ENCODE measurements at places on chromosomes 6 and 20.
A peak's percentile ranks its signal among the peaks of the same experiment; 100 is the strongest.

DNA sequence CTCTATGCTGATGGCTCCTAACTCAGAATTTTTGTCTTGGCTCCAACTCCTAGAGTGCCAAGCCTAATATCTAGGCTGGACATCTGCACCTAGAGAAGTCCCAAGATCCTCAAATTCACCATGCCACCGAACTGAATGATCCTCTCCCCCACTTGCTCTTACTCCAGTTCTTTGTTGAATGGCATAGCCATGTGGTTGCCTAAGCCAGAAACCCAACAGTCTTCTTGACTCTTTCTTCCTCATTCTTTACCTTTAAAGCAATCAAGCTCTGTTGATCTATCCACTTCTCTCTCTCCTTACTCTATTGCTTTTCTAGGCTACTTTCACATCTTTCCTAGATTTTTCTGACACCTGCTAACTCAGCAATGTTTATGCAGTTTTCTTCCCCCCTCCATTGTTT, 126.5 kb upstream of the FOXO3 start:
- DNase-seq, result no peak

GRCh38 chr20:48668451-48668946, 159.3 kb downstream of the PREX1 start:
- DNase-seq, result peak; percentile 25

DNA sequence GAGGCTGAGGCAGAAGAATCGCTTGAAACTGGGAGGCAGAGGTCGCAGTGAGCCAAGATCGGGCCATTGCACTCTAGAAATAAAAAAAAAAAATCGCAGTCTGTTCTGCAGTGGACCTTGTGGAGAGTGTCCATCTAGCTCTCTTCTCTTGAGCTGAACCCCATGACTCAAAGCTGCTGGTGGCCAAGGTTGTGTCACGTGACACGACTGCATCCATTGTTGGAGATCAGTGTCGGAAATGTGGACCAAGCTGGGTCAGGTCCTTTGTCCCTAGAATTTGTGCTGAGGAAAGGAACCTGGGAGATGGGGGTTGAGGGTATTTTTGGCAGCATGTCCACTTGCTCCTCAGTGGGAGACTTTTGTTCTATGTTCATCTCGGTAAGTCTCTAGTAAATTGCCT, 564.8 kb upstream of the CDH4 start:
- no peak for DNase-seq

DNA sequence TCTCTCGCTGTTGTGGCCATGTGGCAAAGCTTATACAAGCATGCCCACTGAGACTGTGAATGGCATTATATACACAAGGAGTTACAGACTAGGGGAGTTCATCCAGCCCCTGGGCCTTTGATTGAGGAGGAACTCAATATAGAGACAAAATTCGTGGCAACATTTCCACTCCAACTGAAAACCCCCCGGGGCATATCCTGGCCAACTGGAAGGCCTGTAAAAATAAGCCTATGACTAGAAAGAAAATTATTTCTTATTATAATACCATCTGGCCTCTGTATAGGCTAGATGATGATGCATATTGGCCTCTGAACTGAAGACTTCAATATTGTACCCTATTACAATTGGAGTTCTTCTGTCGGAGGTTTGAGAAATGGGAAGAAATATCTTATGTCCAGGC, 175.5 kb upstream of the GJE1 start:
- DNase-seq, result no peak

GRCh38 chr6:11434565-11435326, 102.8 kb upstream of the TMEM170B start:
- no peak for DNase-seq

- DNase-seq, result no peak
Observed at GRCh38 chr20:24361541-24361940, 107.9 kb upstream of the SYNDIG1 start.

GRCh38 chr6:27599859-27600532, 127.1 kb upstream of the ZNF184 start:
- no peak for DNase-seq

DNA sequence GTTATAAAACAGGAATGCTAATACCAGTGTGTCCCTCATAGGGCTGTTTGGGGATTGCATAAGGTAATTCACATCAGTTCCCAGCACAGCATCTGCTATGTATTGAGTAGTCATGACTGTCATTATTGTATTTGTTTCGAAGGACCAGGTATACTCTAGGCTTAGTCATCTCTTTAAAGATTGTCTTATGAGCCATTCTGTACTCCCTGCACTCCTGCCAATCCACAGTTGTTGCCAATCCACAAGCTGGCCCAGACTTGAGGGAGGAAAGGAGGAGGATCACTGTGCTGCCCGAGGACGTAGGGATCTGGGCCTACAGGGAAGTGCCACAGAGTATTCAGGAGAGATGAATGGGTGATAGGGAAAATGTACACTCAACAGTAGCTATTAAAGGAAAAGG, 113.0 kb upstream of the TIAM2 start:
- no peak for DNase-seq

- no peak for DNase-seq
Observed at GRCh38 chr6:157609556-157609955, 213.5 kb upstream of the SNX9 start.

- DNase-seq, result no peak
Observed at GRCh38 chr6:1855890-1856289, 246.2 kb downstream of the FOXC1 start.

GRCh38 chr6:35876902-35877301, 44.0 kb downstream of the SRPK1 start:
- DNase-seq, result no peak

DNA sequence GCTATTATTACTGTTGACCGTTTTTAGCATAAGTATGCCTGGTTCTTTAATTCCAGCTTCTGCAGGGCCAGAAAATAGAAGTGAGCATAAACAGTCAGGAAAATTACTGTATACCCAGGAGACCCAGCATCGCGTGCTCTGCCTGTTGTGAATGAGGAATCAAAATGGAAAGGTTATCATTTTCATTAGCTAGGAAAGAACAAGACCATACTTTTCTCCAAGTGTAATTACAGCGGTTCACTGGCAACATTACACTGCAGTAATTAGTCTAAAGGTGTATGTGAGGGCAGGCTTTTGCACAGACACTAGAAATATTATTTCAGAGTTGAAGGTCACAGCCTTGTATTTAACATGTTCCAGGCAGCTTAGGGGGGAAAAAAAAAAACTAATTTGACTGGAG, 403.8 kb upstream of the SOX4 start:
- DNase-seq, result no peak

- no peak for DNase-seq
Observed at GRCh38 chr20:62282877-62283503, 19.8 kb upstream of the ADRM1 start.

DNA sequence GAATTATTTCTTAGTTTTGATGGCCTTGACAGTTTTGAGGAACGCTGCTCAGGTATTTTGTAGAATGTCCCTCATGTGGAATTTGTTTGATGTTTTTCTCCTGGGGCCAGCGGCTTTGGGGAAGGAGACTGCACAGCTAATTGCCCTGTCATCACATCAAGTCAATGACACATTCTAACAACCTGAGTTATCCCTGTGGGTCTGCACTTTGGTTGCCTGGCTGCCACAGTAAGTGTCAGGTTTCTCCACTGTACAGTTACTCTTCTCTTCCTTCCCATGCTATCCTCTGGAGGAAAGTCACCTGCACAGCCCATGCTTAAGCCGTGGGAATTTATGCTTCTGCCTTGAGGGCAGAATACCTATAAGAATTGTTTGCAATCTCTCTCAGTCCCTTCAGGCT, 1.4 kb upstream of the TREML4 start:
- DNase-seq, result no peak

DNA sequence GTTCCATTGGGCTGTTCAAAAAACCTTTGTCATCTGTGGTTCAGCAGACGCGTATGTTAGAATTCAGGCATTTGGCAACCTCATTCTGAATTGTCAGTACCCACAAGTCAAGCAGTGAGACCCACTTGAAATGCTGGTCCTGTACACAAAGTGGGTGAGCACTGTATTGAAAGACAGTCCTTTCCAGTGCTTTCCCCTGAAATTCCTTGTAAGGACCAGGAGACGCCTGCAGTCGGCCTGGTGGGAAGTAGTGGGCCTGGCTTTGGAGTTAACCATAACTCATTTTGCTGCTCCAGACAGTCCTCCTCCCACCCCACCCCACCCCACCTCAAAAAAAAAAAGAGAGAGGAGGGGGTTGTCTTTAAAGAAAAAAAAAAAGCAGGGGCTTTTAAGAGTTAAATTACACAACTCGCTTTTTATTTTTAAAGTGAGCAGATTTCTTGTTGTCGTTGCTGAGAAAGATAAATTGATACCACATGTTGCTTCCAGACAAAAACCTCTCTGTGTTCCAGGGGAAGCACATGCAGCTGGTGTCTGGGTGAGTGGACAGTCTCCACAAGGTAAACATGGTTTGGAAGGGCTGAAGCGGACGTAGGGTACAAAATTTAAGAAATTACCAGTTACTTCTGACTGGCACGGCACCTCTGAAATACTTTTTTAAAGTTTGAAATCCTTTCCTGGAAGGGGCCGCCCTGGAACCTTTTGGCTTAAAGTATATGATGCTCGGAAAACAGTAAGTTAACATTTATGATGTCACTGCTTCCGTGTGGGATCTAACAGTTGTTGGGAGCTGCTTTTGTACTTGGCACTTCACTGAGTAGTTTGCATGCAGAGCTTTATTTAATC, 95.3 kb downstream of the FOXO3 start:
- peak; percentile 84 for DNase-seq

DNA sequence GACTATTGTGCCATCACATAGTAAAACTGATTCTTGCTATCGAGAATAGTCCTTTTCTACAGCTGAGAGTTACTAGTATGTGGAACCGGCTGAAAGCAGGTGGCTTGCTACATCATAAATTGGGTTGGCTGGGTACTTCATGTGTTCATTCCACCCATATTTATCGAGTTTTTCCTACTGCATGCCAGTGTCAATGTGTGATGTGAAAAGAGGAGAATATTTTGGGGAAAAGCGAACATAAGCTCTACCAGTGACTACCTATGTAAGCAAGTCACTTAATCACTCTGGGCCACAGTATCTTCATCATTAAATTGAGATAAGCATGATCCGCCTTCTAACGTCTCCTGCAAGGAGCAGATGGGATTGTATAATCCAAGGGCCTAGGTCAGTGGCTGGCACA, 61.0 kb downstream of the TSHZ2 start:
- DNase-seq, result no peak

- DNase-seq, result peak; percentile 71
Observed at GRCh38 chr6:108589244-108589791, 28.6 kb downstream of the FOXO3 start.

- DNase-seq, result no peak
Observed at GRCh38 chr6:76174722-76175121, 102.3 kb upstream of the IMPG1 start.

DNA sequence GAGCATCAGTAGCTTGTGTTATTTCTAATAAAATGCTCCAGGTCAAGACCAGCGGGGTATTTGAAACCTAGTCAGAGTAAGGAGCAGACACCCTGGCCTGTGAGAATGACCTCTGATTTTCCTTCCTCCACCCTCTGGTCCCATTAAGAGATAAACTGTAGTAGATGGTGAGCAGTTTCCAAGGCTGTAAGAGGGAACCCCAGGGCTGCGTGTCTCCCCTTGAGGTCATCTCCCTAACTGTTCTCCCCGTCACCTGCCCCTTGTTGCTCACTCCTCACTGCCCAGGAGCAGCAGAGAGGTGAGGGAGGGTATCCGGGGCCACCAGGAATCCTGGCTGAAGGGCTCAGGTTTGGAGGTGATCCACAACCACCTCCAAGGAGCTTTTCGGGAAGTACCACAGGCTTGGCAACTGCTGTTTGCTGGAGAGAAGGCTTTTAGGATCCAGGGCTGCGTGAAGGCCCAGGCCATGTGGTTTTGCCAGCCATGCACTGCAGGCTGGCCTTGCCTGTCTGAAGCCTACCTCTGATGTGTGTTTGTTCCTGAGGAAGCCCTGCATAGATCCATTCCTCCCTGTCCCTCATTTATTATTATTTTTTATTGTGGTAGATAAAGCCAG, 62.5 kb downstream of the RREB1 start:
- no peak for DNase-seq

- peak; percentile 45 for DNase-seq
Observed at GRCh38 chr20:20096421-20096820, 44.1 kb downstream of the CFAP61 start.

DNA sequence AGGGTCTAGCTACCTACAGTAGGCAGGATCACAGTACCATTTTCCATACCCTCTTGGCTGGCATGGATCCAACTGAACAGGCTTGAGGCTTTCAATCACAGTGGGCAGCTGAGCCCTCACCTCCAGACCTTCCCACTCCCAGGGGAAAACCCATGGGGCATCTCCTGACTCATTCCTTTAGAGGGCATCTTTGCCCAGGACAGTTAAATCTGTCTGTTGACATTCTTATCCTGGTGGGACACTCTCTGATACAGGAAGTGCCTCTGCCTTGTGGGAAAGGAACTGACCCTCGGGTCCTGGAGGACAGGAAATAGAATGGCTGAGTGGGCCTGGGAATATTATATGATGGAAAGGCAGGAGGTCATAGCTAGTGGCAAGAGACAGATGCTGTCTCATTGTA, 10.2 kb upstream of the EPB41L1 start:
- DNase-seq, result no peak

GRCh38 chr20:49677777-49678758, 35.6 kb downstream of the B4GALT5 start:
- DNase-seq, result no peak

DNA sequence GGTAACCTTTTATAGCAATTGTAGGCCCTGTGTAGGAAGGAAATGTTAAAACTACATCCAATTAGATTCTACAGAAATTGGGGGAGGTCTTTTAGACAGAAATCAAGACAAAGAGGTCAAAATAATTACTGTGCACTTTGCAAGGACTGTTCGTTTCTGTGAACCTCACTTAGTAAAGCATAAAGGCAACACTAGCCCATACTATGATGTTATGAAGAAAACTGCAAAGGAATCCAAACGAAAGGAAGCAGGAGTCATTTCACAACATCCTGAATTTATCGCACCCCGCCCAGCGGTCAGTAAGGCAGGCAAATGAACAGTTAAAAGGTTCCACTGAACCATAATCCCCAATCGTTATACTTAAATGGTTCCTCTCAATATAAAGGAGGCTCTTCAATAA, 429.5 kb upstream of the ARID1B start:
- DNase-seq, result no peak

DNA sequence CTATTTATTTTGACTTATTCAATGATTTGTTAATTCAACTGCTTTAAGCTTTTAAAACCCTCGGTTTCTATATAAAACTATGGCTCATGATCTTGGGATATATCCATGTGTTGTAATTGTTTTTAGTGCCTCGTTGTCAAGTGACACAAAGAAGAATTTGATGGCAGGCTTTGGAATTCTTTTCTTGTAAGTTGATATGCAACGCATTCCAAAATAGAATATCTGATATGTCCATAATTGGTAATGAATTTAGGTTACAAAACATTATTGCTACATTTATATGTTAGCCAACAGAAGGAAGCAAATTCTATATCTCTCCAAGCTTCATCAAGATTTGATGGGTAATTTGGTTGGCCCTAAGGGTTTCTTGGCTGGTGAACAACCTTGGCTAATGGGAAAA, 220.4 kb upstream of the RIMS1 start:
- no peak for DNase-seq

GRCh38 chr6:131900231-131900630, 50.9 kb downstream of the CCN2 start:
- no peak for DNase-seq

- no peak for DNase-seq
Observed at GRCh38 chr20:38291966-38292365, 12.0 kb upstream of the BPI start.

GRCh38 chr20:22449188-22449973, 135.0 kb downstream of the FOXA2 start:
- DNase-seq, result no peak

- no peak for DNase-seq
Observed at GRCh38 chr6:88105741-88106340, 58.2 kb downstream of the SPACA1 start.
